ENCODE measurements at places on chromosomes 13 and 19.

DNA sequence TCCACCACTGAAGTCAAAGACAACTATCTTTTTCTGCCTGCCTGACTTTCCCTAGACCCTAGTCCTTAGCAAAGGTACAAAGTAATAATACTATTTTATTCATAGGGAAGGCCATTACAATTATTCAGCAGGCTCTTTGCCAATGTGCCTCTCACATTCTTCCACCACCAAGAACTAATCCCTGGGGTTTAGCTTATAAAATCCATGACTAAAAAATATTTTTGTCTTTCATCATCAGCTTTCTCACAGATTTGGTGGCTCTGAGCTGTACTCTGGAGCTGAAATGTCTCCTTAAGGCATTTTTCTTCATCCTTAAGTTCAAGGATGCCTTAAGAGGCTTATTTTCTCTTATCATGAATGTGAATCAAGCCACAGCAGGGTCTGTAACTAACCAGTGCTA, 96.1 kb downstream of the OXGR1 start:
- DNase-seq, result no peak

GRCh38 chr19:35457173-35457572, 9.1 kb downstream of the FFAR2 start:
- DNase-seq, result no peak

- DNase-seq, result no peak
These were observed 161.1 kb downstream of the KCTD15 start for GRCh38 chr19:33957804-33958203.

DNA sequence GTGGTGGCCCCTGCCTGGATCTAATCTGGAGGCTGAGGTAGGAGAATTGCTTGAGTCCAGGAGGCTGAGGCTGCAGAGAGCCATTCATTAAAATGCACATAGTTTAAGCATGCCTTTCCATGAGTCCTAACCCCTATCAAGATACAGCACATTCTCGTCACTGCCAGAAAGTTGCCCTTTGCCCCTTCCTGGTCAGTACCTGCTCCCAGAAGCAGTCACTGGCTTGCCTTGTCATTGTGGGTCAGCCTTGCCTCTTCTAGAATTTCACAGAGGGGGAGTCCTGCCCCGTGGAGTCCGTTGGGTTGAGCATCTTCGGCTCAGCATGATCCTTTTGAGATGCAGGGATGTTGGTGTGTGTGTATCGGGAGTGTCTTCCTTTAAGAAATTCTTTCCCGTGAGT, 10.8 kb downstream of the BICRA start:
- DNase-seq, result no peak

DNA sequence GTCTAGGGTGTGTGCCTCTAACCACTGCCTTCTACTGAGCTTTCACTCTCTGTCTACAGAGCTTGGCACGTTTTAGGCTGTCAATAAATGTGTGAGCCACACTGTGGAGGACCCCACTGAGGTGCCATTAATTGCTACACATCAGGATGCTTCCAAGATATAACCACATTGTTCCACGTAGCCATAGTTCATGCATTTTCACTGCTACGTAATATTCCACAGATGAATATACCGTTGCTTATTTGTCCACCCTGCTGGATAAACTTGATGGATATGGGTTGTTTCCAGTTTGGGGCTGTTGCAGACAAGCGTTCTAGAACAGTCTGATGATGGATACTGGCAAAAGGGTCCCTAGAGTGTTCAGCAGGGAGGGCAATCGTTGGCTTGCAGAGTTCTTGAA, 11.3 kb upstream of the NUMBL start:
- DNase-seq, result no peak
